A549 treated with ZK216348 at 1 μM for 4 hours (cell line): ENCODE measurements at places on chromosomes 16 and 17. TPM values are rescaled to one million over a fixed set of nuclear protein-coding genes. Genes with fewer than 3 reads are reported as not detected.

NPIPA2 gene
- 0.84 to 2.0 TPM (median 1.3 TPM) in 5 replicates for total RNA-seq

USH1G gene
- 0.08 to 0.18 TPM (median 0.12 TPM) in 4 of 5 replicates, not detected in the other for total RNA-seq

TOM1L1 gene
- total RNA-seq = 33.3 to 47.3 TPM (median 38.7 TPM) in 5 replicates

CACNG5 gene
- total RNA-seq = not detected in 5 replicates

FZD2 gene
- total RNA-seq = 20.7 to 44.3 TPM (median 41.9 TPM) in 5 replicates

SCNN1G gene
- 0.37 to 0.56 TPM (median 0.52 TPM) in 5 replicates for total RNA-seq

CWC25 gene
- total RNA-seq = 20.9 to 31.1 TPM (median 21.2 TPM) in 5 replicates

SYNRG gene
- total RNA-seq = 11.6 to 15.1 TPM (median 12.9 TPM) in 5 replicates

TPSAB1 gene
- not detected in 5 replicates for total RNA-seq

TEX19 gene
- 0.34 to 0.83 TPM (median 0.43 TPM) in 5 replicates for total RNA-seq

PRSS22 gene
- 1.0 to 2.5 TPM (median 1.6 TPM) in 5 replicates for total RNA-seq

PRR35 gene
- total RNA-seq = 0.11 to 0.20 TPM (median 0.13 TPM) in 4 of 5 replicates, not detected in the other

CX3CL1 gene
- 0.07 to 0.19 TPM (median 0.12 TPM) in 4 of 5 replicates, not detected in the other for total RNA-seq

KCNG4 gene
- total RNA-seq = not detected in 5 replicates

CA7 gene
- not detected in 5 replicates for total RNA-seq

OTOP2 gene
- 0.06 to 0.14 TPM in 2 of 5 replicates, not detected in the others for total RNA-seq

ABCC12 gene
- total RNA-seq = 0.06 to 0.22 TPM (median 0.20 TPM) in 3 of 5 replicates, not detected in the others

HAP1 gene
- 1.1 to 1.8 TPM (median 1.5 TPM) in 5 replicates for total RNA-seq

CHST6 gene
- total RNA-seq = 0.13 to 0.22 TPM (median 0.15 TPM) in 4 of 5 replicates, not detected in the other

CCL5 gene
- total RNA-seq = 1.0 to 2.3 TPM (median 1.5 TPM) in 5 replicates

RILP gene
- total RNA-seq = 10.2 to 17.6 TPM (median 16.4 TPM) in 5 replicates

NFATC3 gene
- 11.4 to 18.0 TPM (median 15.3 TPM) in 5 replicates for total RNA-seq

RPS15A gene
- total RNA-seq = 2,113 to 2,838 TPM (median 2,279 TPM) in 5 replicates

SHBG gene
- 0.32 to 1.1 TPM (median 0.62 TPM) in 5 replicates for total RNA-seq

RARA gene
- total RNA-seq = 34.5 to 45.5 TPM (median 38.2 TPM) in 5 replicates

TBC1D26 gene
- total RNA-seq = not detected in 5 replicates

HIC1 gene
- 0.28 to 2.7 TPM (median 2.0 TPM) in 5 replicates for total RNA-seq

KRTAP3-1 gene
- not detected in 5 replicates for total RNA-seq

ALOX12B gene
- 1.1 to 2.3 TPM (median 1.6 TPM) in 5 replicates for total RNA-seq

SLFN14 gene
- not detected in 5 replicates for total RNA-seq
